ENCODE measurements at places on chromosomes 6 and 20.

DNA sequence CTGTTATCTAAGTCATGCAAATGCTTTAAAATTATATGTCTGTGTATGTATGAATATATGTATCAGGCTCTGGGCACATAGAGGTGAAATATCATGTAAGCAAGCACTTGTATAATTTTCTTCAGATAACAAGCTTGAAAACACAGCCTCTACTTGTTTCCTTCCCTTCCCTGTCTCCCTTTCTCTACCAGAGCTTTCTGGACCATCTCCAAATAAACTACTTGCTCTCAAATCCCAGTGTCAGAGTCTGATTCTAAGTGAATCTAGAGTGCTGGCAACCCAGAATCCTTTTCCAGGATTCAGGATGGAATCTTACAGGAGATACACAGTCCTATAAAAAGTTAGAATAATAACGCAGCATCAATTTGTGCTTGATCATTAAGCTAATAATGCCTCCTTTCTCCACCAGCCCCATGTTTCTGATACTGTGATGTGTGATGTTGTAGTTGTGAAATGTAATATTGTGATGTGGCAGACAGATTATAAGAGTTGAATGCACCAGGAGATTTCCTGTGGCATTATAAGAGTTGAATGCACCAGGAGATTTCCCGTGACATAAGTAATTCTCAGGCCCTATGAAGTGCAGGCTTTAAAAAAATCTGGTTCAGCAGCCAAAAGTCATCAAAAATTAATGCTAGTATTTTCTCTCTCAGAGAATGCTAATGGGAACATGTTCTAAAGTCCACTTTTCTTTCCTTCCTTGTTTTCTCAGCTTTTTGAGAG, 89.6 kb downstream of the PCSK2 start:
- no peak for DNase-seq

DNA sequence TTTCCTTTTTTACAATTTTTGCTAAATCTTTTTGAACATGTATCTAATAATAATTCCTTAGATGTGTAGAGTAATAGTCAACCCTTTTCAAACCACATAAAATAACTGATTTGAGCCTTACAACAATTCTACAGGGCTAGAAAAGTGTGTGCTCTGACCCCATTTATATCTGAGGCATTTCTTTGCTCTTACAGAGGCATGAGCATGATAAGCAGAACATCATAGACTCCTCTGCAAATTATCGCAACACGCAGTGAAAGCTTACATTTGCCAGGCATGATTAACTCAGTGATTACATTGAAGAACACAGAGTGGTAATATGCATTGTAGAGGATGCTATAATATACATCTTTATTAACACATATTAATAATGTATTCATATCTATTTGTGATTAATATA, 120.4 kb downstream of the SIM1 start:
- DNase-seq = no peak

DNA sequence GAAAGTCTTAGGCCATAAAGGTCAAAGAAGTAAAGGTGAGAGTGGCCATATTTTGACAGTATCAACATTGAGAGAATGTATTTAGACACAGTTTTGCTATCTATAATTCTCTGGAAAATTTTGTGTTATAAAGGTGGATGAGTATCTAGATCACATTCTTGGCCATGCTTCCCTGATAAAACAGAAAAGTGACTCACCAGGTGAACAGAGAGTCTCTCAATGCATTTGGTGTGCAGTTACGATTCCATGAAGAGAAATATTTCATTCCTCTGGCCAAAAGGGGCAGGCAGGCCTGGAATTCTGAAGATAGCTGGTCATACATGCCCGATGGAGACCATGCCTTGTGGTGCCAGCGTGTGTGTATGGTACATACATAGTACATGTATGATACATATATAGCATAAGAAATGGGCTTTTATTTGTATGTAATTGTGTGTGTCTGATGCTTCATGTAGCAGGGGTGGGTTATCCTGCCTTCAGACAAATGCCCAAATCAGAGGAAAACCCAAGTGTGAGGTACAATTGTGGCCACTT, 164.0 kb downstream of the SOBP start:
- no peak for DNase-seq

DNA sequence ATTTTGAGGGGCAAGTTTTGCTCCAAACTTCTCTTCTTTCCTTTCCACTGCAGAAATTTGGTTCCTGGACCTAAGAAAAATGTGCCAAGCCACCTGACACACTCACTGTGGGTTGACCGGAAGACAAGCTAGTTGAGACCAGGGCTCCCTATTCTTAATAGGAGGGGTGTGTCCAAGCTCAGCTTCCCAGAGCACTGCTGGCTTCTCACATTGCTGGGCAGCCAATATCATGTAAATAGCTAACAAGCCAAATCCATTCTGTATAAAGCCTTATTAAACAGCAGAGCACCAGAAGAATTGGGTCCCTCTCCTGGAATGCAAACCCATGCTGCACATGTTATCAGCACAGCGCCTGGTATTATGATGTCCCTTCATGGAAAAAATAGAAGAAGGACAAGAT, 17.0 kb upstream of the SAMD3 start:
- no peak for DNase-seq

- no peak for DNase-seq
Observed at GRCh38 chr6:149929422-149929821, 6.5 kb upstream of the RAET1G start.

DNA sequence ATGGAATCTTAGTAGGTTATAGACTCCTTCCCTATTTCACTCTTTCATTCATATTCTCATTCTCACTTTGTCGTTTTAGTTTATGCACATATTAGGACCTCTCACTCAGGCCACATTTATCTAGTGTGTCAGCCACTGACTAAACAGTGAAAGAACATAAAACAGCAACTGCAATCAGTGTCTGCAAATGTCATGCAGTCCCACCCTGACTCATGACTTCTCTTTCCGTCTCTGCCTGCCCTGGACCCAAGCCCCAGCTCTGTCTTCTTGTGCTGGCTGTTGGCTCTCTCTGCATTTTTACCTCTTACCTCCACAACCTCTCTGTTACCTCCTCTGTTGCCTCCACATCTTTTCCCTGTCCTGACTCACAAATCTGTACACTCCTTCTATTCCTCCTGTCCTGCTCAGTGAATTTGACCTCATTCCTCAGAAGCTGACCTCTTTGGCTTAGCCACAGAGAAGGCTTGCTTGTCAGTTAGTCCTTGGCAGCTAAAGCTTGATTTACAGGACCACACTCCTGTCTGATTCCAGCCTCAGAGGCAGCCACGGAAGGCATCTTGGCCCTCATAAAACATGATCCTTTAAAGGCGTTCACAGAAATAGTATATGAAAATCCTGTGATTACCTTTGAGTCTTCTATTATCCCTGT, 247.6 kb downstream of the PKHD1 start:
- no peak for DNase-seq

DNA sequence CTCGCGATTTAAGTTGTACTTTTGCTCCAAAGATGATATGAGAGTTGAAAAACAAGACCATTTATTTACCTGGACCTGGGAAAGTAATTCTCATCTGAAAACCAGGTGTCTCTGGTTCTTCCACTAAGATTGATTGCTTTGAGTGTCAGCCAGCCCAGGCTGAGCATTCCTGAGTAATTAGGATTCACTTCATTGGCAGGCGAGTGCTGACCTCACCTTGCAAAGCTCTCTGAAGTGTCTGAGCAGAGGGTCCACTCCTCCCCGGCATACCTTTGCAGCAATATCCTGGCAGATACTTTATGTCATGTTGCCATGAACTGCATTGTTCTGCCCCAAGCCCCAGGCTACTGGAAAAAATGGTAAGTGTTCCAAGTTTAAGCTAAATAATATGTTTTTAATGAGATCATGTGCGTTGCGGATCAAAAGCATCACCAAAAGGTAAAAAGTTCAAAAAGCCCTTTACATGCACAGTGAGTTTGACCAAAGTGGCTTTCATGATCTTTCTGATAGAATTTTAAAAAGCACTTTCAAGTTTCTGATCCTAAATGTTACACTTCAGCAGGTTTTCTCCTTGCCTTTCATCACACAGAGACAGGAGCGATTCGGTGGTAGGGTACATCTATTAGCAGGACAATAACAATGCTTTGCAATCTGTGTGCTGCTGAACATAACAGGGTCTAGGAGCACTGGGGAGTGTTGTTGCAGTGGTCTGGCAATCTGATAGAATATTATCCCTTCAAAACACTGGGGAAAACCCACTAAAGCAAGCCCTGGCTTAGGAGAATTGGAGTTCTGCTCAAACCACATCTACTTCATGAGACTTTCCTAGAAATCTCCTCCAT, 127.8 kb upstream of the EEF1E1 start:
- DNase-seq = no peak

- DNase-seq = no peak
Observed at GRCh38 chr6:31829633-31830283, 2.2 kb downstream of the HSPA1B start.

- DNase-seq = peak; percentile 7
Observed at GRCh38 chr20:5947276-5947675, 3.1 kb downstream of the TRMT6 start.

DNA sequence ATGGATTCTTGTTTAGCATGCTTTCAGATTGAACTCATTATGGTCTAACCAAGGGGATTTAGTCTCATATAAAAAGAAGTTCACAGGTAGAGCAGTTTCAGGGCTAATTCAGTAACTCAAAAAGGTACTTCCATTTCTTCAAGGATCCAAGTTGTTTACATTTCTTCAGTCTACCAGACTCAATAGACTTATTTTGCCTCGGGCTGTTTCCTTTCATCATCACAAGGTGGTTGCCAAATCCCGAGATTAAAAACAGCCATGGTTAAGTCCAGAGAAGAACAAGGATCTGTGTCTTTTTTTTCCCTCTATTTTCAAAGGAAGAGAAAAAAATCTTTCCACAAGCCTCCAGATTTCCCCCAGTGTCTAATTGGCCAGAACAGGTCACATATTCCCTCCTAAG, 69.8 kb upstream of the SNX9 start:
- no peak for DNase-seq

GRCh38 chr6:90088009-90088408, 193.7 kb downstream of the GJA10 start:
- no peak for DNase-seq

DNA sequence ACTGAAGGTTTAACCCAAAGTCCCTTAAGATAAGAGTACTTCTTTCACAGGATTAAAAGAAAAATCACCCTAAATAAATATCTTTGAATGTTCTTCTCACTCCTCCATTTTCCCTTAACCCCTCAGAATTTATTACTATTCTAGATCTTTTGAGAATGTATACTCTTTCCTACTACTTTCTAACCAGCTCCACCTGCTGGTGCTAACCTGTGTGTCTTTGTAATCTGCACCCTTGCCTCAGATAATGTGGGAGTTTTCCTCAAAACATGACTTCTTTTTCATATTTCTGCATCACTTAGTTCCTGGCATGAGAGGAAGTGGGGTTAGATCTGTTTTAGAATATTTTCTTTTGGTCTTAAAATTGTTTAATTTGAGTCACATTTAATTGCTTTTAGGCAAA, 394.2 kb downstream of the BMP2 start:
- DNase-seq = no peak

- no peak for DNase-seq
Observed at GRCh38 chr6:3032986-3033385, 33.3 kb downstream of the NQO2 start.

GRCh38 chr20:17562804-17563305, 7.0 kb upstream of the DSTN start:
- no peak for DNase-seq

DNA sequence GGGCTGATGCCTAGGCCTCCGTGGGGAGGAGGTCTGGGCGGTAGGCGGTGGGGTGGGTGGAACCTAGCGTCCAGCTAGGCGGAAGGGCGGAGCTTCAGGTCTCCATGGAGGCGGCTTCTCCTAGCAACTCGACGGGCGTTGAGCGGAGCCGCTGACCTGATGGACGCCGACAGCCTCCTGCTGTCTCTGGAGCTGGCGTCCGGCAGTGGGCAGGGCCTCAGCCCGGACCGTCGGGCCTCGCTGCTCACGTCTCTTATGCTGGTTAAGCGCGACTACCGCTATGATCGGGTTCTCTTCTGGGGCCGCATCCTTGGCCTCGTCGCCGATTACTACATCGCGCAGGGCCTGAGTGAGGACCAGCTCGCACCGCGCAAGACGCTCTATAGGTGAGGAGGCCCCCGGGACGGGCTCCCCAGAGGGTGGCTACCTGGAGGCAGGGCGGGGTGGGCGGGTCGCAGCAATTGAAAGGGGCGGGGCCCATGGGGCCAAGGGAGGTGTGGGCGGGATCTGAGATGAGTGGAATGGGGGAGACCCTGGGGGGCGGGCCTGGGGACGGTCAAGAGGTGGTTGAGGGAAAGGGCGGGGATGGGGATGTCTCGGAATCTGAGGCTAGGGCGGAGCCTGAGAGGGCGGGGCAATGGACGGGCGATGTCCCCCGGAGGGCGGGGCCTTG, at the start of gene RSPH9:
TSS of gene RSPH9 (plus strand) at position 97 of the 673 bp plus-strand sequence. CDS start at position 160, 63 bp downstream.
- peak; percentile 67 for DNase-seq

DNA sequence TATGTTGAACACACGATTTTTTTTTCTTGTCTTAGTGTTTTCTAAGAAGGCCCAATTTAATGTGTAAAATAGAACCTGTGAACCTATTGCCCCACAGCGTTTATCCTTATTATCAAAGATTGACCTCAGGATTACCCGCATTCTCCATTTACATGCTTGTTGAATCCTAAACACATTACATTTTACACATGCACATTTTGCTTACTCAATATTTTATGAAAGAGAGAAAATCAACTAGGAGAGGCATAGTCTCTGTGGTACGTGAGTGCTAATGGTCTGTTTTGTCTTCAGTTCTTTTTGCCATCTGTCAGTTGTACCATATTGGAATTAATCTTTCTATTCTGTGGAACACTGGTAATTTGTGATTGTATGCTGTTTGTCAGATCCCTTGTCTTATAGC, 80.1 kb upstream of the SMIM8 start:
- no peak for DNase-seq

- DNase-seq = no peak
Observed at GRCh38 chr6:112636650-112637262, 289.6 kb downstream of the RFPL4B start.

- no peak for DNase-seq
Observed at GRCh38 chr6:67190733-67191132, 1444.3 kb upstream of the ADGRB3 start.

DNA sequence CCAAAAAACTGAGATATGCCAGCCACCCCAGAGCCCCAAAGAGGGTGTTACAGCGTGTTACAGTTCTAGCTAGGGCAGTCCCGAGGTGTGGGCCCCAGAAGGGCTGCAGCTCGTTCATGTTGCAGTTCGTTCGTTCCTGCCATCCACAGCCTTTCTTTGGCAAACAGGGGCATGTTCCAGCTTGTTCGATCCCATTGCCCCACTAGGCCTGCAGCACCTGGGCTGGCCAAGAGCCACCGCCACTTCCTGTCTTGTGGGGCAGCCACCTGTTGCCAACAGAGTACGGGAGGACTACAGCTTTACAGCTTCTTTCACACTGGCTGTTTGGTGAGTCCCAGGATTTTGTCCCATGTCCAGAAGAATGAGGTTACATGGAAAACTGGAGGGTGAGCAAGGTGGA, 198.1 kb downstream of the MMUT start:
- DNase-seq = no peak

GRCh38 chr6:167565884-167566599, 241.2 kb downstream of the TTLL2 start:
- DNase-seq = no peak

- DNase-seq = no peak
Observed at GRCh38 chr6:74997646-74998045, 208.2 kb downstream of the COL12A1 start.

Data from stimulated activated CD4-positive, alpha-beta T cell treated with anti-CD3 and anti-CD28 coated beads, Interleukin-1b, Interleukin-23, amount 100 ng/mL, for 24 hours (primary cell).